Skeletal muscle cell (primary cell): ENCODE measurements at places on chromosomes 1 and 21.

DNA sequence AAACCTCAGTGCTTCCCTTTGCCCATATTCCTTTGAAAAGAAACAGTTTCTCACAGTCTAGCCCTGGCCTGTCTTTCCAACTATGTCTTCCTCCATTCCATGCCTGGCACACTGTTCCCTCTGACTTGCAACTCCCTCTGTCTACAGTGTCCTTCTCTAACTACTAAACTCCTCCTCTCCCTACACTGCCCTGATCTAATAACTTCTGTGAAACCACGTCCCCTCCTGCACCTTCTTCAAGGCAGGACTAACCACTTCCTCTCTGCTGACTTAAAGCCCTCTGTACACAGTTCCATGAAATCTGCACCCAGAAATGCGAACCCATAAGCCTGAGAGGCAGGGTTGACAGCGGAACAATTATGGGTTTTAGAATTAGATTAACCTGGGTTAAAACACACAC, 62.2 kb upstream of the ATP1B1 start:
- DNase-seq, result no peak

GRCh38 chr1:182629499-182630096, 25.4 kb upstream of the RGS16 start:
- DNase-seq, result no peak

DNA sequence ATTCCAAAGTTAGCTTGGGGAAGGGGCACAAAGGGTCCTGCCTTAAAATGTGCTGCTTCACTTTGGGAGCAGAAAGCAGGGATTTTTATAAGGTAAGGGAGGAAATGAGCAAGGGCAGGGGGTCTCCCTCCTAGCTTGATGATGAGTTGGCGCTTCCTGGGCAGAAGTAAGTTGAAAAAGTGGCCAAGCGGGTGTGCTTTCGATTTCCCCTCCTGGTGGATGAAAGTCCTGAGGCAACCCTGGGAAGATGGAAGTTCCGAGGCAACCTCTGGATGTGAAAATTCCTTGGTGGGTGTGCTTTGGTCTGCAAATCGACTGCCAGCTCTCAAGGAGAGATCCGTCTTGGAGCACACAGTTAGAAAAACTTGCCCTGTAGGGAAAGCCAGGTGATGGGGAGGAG, 41.7 kb upstream of the CD2 start:
- no peak for DNase-seq

- DNase-seq, result no peak
These were observed 48.8 kb upstream of the CLDN14 start for GRCh38 chr21:36528716-36529115.

DNA sequence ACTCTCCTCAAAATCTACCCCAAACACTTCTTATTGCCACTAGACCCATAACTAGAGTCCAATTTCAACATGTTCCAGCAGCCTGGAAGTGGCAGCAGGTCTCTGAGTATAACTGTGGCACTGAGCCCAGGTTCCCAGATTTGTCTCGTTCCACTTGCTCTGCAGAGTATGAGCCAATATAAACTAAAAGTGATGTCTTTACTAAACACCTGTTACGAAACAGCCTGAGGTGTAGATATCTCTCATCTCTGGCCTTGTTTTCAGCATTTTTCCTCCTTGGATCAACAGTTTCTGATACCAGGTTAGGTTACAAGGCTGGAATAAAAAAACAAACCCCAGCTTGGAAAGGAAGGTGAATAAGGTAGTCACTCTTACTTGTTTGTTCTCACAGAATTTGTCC, 25.2 kb upstream of the PRDX6 start:
- DNase-seq, result no peak

DNA sequence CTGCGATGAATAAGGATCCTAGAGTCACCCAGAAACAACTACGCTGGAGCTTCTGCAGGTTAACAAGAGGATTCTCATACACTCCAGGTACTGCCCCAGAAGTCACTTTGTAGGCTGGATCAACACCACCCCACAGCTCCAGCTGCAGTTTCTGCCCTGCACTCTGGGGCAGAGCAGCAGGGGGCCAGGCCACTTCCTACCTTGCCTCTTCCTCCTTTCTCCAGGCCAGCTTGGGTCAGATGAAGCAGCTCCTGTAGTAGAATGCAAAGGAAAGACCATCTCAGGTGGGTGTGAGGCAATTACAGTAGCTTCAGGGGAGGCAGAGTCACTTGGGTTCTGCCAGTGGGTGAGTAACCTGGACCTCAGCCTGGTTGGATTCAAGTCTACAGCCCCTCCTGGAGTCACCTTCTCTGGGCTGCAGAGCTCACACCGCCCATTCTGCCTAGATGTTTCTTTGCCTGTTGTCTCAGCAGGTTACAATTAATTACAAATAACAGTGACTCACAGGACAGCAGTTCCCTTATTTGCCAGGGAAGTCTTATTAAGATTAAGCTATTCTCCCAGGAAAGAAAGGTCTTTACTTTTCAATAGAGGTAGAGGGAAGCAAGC, 24.4 kb upstream of the BCAR3 start:
- no peak for DNase-seq

- no peak for DNase-seq
These were observed 32.1 kb downstream of the SH3BP5L start for GRCh38 chr1:248793592-248793991.

- DNase-seq, result no peak
These were observed at the start of gene MAP3K21 for GRCh38 chr1:233327651-233328141. TSS of gene MAP3K21 (plus strand) at chr1:233327724. CDS start at chr1:233328029, 305 bp downstream.

DNA sequence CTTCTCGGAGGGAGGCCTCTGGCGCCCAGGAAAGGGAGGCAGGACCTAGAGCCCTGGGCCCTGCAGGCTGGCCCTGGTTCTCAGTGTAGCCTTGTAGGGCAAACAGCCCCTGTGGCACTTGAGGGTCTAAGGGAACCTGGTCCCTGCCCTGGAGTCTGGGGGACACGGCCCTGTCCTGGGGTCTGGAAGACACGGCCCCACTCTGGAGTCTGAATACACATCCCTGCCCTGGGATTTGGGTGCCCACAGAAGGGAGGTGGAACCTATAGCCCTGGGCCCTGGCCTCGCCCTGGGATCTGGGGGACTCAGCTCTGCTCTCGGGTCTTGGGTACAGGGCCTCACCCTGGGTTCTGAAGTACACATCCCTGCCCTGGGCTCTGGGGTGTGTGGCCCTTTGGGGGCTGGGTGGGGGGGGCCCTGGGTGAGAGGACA, 97.9 kb downstream of the OBSCN start:
- no peak for DNase-seq

GRCh38 chr1:178953034-178953433, 72.7 kb upstream of the FAM20B start:
- DNase-seq, result peak; percentile 48

DNA sequence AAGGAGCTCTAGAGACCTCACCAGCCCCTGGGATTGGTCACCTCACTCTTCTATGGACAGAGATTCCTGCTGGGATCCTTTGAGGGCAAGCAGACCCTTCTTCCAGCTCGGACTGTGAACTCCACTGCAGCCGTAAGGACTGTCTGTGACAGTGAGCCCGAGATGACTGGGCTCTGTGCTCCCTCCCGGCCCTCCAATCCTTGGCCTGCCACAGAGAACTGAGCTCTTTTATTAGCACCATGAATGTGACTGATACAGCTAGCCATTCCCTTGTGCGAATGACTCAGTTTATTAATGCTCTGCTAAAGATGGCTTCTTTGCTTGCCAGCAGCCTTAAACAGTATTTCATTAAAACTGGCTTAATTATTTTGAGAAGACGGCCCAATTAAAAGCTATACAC, 194.6 kb upstream of the LMO4 start:
- DNase-seq, result no peak

DNA sequence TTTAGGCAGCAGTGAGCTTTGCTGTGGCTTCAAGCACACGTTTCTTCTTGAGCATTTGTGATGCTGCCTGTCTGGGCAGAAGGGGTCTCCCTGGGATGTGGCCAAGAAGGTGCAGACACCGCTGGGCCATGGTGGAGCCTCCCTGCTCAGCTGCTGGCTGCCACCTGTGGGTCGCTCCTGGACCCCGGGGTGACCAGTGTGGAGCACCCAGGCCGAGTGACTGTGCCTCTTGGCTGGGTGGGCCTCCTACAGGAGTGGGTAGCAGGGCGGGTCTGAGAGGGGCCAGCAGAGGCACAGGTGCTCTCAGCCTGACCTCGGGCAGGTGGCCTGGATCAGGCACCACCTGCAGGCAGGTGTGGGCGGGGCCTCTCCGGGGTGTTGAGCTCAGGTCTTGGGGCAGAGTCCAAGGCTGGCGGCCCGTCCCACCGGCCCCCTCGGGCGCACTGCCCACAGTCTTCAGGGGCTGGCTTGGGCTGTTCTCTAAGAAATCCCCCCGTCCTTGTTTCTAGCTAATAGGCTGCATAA, 42.0 kb upstream of the COL6A1 start:
- no peak for DNase-seq

GRCh38 chr21:39651206-39651605, 38.5 kb downstream of the B3GALT5 start:
- no peak for DNase-seq

DNA sequence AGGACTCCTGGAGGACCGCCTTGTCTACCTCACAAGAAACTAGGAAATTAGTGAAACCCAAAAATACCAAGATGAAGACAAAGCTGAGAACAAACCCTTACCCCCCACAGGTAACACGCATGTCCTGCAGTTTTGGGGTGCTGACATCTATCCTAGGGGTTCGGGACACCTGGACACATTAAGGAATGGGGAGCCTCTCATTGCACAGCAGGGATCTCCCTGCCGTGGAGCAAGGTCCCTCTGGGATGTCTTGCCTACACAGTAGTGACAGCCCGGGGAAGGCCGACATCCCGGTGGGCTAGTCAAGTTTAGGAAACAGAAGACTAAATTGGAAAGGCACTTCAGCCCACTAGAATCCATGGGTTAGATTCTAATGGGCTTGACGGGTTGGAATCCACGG, 44.5 kb downstream of the SIM2 start:
- no peak for DNase-seq

GRCh38 chr1:155008015-155008941, 5.7 kb downstream of the ZBTB7B start:
- no peak for DNase-seq

DNA sequence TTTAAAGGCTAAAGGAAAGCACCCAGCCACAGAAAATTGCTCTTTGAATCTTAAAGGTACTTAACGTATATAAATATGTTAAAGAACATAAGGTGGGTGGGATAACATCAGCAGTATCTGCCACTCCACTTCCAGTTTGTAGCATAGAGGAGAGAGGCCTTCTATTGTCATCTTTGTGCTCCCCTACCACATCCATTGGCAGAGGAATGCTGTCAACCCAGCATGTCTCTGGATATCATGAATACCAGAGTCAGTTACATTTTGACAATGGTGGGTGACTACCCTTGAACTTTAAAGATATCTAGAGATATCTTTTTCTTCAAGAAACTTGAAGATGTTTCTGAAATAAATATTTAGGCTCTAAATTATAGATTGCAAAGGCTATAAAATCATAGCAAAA, 283.2 kb upstream of the LRRC7 start:
- DNase-seq, result no peak

GRCh38 chr1:56972976-56973375, 7.2 kb upstream of the C8B start:
- DNase-seq, result no peak

GRCh38 chr1:183685112-183685713, 32.1 kb upstream of the APOBEC4 start:
- DNase-seq, result no peak

DNA sequence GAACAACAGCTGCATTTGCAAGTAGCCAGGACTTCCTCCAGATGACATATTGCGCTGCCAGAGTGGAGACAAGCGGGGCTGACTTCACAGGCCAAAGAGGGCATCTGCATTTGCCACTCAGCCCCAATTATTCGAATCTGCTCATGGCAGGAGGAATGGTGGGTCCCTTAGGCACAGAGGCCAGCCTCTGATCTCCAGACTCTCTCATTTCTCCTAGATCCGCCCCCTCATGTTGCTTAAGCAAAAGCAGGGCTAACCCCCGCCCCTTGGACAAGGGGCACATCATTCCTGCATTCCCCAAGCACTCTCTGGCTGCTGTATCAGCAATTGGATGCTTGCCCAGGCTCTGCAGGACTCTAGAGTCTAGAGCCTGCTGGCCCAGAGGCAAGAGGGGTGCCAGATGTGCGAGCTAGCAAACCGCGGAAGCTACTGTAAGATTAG, 262.4 kb downstream of the ST6GALNAC3 start:
- DNase-seq, result peak; percentile 97

- no peak for DNase-seq
These were observed 5.2 kb downstream of the BCAR3 start for GRCh38 chr1:93676427-93676826.

GRCh38 chr1:170790651-170791071, 126.7 kb downstream of the PRRX1 start:
- no peak for DNase-seq

GRCh38 chr1:177600321-177600720, 369.5 kb downstream of the SEC16B start:
- no peak for DNase-seq

DNA sequence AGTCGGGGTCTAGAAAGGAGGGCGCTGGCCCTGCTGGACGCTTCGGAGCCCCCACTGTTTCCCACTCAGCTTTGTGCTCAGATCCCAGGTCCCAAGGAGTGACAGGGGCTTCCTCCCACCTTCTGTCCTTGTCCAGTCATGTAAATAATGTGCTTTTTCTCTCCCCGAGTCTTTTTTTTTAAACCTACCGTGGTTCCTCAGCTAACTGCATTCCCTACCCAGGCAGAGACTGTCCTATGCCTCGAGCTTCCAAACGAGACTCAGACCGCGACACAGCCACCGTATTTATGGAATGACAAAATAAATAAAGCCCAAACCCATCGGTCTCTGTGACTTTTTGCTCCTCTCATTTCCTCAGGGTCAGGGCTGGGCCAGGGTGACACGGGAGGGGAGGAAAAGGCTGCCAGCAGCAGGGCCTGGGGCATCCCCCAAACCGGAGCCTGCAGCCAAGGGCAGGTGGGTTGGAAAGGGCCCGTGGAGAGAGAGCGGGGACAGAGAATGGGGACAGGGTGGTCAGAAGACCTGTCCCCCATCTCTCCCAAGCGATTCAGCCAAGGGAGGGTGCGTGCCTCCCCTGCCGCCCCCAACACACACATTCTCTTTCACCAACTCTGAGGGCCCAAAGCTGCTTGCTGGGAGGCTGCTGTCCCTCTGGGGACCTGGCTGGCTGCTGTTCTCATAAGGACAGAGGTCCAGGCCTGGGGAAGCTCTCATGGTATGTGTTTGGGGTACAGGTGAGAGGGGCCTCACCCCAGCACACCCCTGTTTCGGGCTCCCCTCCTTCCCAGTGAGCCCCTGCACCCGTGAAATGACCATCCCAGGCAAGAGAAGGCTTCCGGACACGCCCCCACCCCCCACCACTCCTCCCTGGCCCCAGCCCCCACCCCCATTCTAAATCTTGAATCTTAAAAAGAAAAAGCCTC, 55.4 kb downstream of the KCNAB2 start:
- DNase-seq, result no peak

- no peak for DNase-seq
These were observed 93.0 kb upstream of the TTC34 start for GRCh38 chr1:2894381-2895041.

- DNase-seq, result no peak
These were observed 519 bp downstream of the RERE start for GRCh38 chr1:8816831-8817411.

- no peak for DNase-seq
These were observed 25.3 kb downstream of the GPR3 start for GRCh38 chr1:27417713-27418112.
